ENCODE measurements at places on chromosomes 5 and 9. TPM values are rescaled to one million over a fixed set of nuclear protein-coding genes. Genes with fewer than 3 reads are reported as not detected.

DNA sequence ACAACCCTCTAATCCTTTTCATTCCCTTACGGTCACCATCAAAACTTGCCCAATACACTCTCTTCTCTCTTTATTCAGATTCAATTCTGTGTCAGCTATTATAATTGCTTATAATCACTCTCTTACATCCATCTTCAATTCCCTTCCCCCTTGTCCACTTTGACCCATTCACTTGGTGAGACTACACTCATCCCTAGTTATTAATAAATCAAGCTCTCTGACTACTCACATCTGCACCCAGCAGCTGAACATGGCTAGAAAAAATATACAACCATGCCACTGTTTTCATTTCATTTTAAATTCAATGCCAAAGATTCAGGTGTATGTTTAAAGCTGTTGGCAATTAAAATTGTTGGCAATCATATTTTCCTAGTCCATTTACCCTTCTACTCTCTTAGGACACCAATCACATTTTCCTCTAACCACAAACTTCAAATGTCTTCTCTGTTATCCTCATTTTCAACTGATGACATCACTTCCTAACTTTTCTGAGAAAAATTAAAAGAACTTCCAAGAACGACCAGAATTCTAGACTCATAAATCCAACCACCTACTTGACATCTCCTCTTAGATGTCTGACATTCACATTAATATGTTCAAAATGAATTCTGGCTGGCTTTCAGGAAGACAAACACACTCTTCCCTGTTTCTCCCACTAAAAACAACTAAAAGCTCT, 5.5 kb downstream of the C5orf15 start:
- DNase-seq, result no peak

DNA sequence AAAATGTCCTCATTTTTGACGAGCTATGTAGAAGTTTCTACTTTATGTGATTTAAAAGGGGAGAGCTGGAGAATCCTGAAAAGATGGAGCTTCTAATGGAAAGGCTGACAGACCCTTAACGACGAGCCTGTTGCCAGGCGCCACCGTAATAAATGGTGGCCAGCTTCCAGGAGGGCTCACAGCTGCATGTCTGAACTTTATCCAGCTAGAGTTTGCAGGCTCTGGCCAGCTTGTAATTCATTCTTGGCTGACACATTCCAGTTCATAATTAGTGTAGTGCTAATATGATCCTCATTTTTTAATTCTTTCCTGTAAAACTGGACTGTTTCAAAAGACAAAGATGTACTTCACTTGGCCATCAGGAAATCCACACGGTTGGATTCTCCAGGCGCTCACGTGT, 246.7 kb downstream of the GAS1 start:
- no peak for DNase-seq

TLX3 gene
- polyA plus RNA-seq, result not detected

GRCh38 chr5:179804555-179804947, 2.1 kb downstream of the MGAT4B start:
- DNase-seq, result no peak
